ENCODE measurements at places on chromosomes 3 and 15.

DNA sequence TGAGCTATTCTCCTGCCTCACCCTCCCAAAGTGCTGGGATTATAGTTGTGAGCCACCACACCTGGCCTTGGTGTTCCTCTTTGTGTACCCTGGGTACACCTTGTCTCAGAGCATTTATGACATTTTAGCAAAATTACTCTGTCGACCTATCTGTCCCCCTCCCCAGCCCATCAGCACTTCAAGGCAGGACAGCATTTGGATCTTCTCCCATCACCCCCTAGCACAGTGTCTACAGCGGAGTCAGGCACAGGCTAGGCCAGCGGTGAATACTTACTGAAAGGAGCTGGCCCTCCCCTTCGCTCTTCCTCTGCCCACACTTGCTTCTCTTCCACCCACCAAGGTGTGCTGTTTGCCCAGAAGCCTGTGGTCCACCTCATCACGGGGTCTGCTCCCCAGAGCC, 20.4 kb upstream of the CLK3 start:
- no peak for DNase-seq

DNA sequence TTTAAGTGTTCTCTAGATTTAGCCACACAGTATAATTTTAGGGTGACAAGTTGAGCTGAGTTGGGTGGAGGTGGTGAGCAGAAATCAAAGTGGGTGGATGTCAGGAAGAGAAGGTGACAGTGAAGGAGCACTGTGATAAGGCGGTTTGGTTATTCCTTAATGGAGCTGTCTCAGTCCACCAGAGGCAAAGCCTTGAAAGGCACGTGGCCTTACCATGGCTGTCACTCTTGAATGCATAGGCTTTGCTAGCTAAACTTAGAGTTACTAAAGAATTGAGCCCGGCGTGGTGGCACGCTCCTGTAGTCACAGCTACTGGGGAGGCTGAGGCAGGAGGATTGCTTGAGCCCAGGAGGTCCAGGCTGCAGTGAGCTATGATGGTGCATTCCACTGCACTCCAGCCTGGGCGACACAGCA, 560 bp upstream of the TTLL13 start:
- no peak for DNase-seq

DNA sequence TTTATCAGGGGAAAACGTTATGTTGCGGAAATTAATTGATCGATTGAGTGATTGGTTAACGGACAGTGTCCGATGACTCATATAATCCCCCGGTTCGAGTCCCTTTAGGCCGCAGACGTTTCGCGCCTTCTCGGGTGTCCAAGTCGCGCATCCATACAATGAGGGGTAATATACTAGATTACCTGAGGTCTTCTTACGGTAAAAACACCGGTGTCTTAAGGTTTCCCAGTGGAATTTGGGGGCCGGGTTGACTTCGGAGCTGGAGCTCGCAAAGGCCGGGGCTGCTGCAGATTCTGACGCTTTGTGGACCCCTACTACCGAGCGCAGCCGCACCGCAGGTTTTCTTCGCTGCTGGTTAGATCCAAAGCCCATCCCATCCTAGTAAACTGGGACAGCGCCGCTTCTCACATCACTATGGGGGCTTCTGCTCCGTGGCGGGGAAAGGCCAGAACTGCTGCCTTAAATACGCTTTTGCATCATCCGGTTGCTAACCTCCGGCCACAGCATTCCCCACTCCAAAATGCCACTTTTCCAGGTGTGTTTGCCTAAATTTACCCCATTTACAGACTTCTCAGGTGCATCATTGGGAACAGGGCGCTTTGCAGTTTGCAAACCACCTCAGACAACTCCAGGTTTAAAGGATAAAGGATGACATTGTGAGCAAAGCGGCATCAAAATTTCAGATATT, 858 bp upstream of the SACM1L start:
- DNase-seq = peak; percentile 28

DNA sequence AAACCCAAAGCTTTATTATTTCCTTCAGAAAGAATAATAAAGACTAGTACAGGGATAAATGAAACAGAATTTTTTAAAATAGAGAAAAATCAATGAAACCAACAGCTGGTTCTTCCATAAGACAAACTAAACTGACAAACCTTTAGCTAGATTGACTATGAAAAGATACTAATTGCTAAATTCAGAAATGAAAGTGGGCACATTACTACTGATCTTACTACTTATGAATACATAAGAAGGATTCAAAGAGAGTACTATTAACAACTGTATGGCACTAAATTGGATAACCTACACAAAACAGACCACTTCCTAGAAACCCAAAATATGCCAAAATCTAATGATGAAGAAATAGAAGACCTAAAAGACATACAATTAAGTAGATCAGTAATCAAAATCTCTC, 278.2 kb downstream of the ISL2 start:
- no peak for DNase-seq

GRCh38 chr15:48145923-48146322, 25.1 kb downstream of the SLC24A5 start:
- DNase-seq = no peak

DNA sequence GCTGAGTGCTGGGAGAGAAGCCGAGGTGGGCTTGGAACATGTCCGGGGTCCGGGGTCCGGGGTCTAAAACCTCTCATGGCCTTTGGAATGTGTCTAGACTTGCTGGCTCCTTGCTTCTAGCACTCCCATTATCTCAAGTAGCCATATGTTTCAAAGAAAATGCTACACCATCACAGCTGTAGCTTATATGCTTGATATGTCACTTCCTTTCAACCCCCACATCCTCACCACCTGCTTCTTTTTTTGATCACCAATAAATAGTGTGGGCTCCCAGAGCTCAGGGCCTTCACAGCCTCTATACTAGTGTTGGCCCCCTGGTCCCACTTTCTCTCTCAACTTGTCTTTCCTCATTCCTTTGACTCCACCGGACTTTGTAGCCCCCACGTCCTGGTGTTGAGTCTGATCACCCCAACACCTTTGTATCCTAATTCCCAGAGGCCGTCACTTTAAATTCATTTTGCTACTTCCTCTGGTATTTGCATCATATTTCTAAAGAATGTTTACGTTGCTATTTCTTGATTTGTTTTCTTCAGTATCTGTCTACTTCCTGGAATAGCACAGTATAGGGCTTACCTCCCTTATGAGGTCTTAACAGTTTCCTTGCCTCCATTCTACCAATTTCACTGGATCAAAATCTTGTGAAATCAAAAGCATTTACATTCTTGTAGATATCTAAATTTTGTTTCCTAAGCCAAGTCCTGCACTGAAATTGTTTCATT, 71.9 kb upstream of the CHRNB4 start:
- DNase-seq = no peak

Data from activated CD4-positive, alpha-beta T cell treated with anti-CD3 and anti-CD28 coated beads for 4 hours (primary cell).